Activated T-cell treated with anti-CD3 and anti-CD28 coated beads, Interleukin-2, amount 50 U/mL, for 1 hour (primary cell): ENCODE measurements at places on chromosomes 4 and X.

DNA sequence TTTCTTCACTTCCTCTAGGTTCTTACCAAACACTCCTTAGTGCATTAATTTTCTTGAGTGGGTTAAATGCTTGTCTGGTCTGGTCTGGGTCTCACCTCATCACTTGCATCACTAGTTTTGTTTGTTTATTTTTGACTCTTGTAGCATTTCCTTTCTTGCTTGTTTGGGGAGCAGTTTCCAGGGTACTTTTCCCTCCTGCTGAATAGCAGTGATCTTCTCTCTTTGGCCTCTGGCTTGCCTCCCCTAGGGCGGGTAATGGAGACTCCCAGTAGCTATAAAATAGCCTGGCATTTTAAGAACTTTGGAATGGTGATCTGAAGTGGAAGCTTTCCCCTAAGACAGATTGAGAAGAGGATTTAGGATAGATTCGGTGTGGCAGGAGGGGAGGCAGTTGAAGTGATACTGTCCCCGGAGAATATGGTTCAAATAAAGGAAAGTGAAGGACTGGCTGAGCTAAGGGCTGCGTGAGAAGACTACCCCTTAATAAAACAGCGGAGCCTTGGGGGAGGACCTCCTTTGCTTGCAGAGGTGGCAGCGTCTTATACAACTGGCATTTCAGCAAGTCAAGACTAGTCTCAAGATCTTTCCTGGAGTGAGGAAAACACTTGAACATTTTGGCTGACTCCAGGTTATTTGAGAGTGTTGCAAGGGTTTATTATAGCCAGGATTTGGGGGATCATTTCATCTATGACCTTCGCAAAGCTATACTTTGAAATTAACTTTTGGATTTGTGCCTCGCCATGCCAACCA, 190.6 kb downstream of the FRAS1 start:
- no peak for DNase-seq

DNA sequence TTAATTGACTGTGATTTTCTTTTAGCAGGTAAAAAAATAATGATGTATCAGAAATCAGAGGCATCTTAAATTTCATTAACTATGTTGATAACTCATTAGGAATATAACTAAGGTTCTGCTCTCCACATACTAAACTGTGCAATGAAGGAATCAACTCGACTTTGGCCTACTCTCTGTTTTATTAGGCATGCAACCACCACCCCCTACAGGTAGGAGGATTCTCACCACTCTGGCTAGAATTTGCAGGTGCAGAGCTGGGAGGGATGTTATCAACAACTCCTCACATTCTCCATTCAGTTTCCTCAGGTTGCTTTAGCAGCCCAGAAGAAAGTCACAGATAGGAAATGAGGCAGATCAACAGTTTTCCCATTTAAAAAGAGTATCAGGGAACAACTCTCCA, 160.1 kb downstream of the COX18 start:
- DNase-seq, result no peak

GRCh38 chr4:55386073-55386472, 9.7 kb upstream of the TMEM165 start:
- no peak for DNase-seq

- DNase-seq, result no peak
Observed at GRCh38 chrX:24982306-24982965, 33.3 kb downstream of the ARX start.

GRCh38 chr4:68272380-68272779, 26.9 kb upstream of the TMPRSS11B start:
- no peak for DNase-seq

GRCh38 chr4:122617597-122618593, 3.0 kb downstream of the IL21 start:
- no peak for DNase-seq

DNA sequence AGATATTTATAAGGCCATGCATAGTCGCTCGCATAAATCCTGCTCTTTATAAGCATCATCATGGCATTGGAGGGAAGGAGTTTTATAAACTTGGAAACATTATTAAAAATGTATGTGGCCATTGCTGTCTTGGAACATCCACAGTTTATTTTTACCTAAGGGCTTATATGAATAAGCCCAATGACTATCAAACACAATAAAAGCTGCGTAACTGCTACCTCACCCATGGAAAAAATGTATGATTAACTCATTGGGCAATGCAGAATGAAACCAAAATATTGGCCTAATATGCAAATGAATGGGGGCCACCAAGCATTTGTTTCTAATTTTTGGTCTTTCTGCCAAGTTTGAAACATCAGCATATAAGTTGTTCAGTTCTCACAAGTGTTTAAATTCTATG, 19.1 kb downstream of the GEMIN8 start:
- no peak for DNase-seq

GRCh38 chrX:80511969-80512760, 91.9 kb downstream of the TENT5D start:
- DNase-seq, result no peak

GRCh38 chrX:109922190-109922589, 80.7 kb upstream of the TMEM164 start:
- no peak for DNase-seq

DNA sequence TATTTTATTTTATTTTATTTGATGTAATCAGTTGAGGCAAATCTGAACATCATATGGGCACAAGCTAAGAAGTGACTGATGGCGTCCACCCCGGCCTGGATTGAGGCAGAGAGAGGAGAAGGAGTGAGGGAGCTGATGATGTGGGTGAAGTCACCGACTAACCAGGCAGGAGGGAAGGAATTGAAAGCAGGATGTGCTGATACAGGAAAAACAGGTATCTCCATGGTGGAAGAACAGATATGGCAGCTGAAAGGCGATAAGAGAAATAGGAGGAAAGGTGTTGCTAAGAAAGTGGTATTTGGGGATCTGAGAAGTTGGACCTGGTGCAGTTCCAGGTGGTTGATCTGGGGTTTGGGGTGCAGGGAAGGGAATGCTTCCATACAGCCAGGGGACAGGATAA, 37.6 kb upstream of the GYPB start:
- DNase-seq, result no peak

DNA sequence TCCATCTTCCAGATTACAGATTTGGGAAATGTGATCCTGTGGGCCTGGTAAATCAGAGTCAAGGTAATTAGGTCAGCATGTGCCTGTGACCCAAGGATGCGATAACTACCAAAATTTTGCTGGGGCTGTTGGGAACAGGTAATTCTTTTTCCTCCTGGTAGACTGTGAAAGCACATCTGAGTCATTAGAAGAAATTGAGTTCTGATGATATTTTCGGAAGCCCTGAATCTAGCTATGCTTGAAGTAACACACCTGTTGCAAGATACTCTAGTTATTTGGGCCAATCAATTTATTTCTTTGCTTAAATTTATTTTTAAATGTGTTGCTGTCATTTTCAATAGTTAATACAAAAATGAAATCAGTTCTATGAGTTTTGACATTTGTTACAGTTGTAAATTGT, 903.6 kb downstream of the RPA4 start:
- no peak for DNase-seq

GRCh38 chr4:74932832-74933561, at the start of gene PARM1:
PARM1 (plus strand) TSS chr4:74933116; CDS start chr4:74933328, 212 bp downstream.
- DNase-seq, result no peak

- no peak for DNase-seq
Observed at GRCh38 chrX:136210243-136210642, 41.0 kb downstream of the MAP7D3 start.

- no peak for DNase-seq
Observed at GRCh38 chrX:51697397-51697796, 12.9 kb upstream of the CENPVL1 start.

GRCh38 chr4:30868111-30868895, 148.1 kb downstream of the PCDH7 start:
- no peak for DNase-seq

GRCh38 chr4:170804930-170805329, 715.2 kb upstream of the AADAT start:
- no peak for DNase-seq

DNA sequence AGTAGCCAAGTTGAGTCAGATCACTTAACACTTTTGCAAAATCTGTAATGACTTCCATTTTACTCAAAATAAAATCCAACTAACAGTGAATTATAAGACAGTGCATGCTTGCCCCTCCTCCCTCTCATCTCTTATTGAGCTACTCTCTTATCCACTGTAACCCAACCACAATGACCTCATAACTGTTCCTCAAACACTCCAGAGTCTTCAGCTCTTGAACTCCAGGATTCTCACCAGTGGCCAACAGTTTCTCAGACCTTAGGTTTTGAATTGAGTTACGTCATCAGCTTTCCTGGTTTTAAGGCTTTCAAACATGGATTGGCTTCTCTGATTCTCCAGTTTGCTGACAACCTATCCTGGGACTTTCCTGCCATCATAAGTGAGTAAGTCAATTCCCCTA, 938.3 kb downstream of the RAB28 start:
- no peak for DNase-seq

DNA sequence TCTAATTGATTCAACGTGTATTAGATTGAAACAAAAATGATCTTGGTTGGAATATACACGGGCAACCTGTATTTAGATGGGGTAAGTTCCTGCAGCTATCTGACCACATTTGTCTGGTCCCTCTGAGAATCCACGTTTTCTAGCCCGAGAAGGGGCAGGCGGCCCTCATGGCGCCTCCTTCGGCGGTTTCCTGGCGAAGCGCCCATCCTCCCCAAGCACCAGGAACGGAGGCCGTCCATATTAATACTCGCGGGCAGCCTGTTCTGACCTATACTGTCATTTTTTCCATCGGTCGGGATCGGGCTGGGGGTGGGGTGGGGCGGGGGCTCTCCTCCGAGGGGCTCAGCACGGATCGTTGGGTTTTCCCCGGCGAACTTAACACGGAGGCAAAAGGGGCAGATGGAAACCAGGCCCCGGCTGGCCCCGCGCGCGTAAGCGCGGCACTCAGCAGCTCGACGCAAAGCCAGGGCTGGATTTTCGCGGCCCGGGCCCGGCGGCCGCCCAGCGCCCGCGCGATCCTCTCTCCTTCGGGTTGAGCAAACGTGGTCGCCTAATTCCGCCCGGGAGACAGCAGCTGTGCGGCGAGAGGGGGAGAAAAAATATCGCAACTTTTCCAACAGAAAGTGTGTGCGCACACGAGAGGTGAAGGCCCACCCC, 77.2 kb upstream of the BCOR start:
- no peak for DNase-seq

DNA sequence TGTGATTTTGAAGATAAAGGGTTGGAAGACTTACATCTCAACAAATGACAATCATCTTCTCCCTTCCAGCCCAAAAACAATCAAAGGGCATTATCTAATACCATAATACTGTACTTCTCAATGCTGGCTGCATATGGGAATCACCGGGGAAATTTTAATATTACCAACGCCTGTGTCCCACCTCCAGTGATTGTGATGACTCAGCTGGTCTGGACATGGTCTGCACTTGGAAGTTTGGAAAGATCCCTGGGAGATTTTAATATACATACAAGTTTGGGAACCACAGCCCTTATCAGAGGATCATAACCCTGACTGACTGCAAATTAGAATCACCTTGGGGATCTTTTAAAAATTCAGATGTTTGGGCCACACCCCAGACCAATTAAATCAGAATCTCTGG, 29.9 kb downstream of the ARL13A start:
- DNase-seq, result no peak

GRCh38 chrX:103254921-103255493, at the start of gene TCEAL8:
TCEAL8 (minus strand) TSS chrX:103255155; CDS start chrX:103253979, 1,176 bp downstream.
- DNase-seq, result peak; percentile 55

DNA sequence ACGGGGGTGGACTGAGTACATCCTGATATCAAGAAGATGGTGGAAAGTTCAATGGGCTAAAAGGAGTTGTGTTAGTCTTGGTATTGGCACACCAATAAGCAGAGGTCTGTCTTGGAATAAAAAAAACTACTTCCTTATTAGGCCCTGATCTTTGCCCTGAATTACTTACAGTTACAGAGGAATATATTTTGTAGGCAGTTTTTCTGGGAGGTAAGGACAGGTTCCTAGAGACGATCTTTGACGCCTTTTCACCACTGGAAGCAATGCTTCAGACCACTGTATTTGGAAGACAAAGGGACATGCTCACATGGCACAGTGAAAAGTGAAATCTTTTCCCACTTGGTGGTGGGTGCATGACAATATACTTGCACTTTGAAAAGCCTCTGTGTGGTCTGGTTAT, 618 bp upstream of the XK start:
- DNase-seq, result no peak

DNA sequence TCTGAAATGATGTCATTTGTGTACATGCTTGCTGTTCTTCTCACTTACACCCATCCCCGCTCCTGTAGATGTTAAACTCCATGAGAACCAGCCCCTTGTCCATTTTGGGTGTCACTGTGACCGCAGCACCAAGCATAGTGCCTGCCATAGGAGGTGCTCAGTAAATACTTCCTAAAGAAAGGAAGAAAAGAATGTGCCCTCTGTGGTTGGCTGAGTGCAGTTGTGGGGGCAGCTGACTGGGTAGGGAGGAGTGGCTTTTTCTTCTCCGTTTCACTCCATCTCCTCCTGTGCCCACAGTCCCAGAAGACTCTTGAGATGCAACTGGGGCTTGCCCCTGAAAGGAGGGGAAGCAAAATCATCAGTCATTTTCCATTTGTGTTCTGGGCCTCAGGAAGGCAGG, 25.5 kb downstream of the PHEX start:
- DNase-seq, result no peak

DNA sequence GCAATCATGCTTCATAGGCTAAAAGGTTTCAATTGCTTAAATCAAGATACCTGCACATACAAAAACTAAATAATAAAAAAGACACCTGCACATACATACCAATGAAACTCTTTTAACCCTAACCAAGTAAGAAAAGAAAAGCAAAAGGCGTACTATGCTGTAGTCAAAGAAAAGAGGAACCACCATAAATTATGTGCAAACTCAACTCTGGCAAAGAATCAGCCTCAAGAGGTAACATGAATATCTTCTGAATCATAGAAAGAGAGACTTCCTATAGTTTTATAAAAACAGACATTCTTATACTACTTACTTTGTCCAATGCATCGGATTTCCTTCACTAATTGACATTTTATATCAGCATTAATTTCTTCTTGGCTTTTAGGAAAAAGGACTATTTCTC, 29.3 kb downstream of the MMGT1 start:
- no peak for DNase-seq

- no peak for DNase-seq
Observed at GRCh38 chr4:89765966-89766365, 71.0 kb downstream of the SNCA start.

DNA sequence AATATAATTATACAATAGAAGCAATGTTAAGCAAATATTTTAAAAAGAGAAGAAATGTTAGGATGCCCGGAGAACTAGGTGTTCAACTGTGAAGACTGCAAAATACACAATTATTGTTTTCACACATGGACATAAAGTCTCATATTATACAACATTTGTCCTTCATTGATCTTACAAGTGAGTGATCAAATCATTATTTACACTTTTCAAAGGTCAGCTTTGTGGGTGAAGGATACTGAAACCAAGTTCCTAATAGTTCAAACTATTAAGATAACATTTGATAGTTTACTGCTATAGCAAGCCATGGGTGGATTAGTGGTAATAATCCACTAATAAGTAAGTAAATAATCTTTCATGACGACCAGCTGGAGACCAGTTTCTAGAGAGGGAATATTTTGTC, 23.3 kb downstream of the CTSO start:
- no peak for DNase-seq

GRCh38 chr4:118904418-118904817, 15.8 kb downstream of the SYNPO2 start:
- no peak for DNase-seq
